ENCODE measurements at places on chromosomes 7 and 10. TPM values are rescaled to one million over a fixed set of nuclear protein-coding genes. Genes with fewer than 3 reads are reported as not detected.

EN2 gene
- 0.07 TPM for polyA plus RNA-seq

SPAG6 gene
- 0.90 TPM for polyA plus RNA-seq

GIMAP6 gene
- 17.6 TPM for polyA plus RNA-seq

DRGX gene
- 0.14 TPM for polyA plus RNA-seq

UCN3 gene
- 3.3 TPM for polyA plus RNA-seq

TLX1 gene
- polyA plus RNA-seq = 0.27 TPM

CYP2C19 gene
- polyA plus RNA-seq = not detected

RAMP3 gene
- polyA plus RNA-seq = 16.0 TPM

HOXA5 gene
- 74.9 TPM for polyA plus RNA-seq

GRCh38 chr7:44486693-44487092 is 3.8 kb downstream of the NUDCD3 start:
- DNase-seq = no peak

DNA sequence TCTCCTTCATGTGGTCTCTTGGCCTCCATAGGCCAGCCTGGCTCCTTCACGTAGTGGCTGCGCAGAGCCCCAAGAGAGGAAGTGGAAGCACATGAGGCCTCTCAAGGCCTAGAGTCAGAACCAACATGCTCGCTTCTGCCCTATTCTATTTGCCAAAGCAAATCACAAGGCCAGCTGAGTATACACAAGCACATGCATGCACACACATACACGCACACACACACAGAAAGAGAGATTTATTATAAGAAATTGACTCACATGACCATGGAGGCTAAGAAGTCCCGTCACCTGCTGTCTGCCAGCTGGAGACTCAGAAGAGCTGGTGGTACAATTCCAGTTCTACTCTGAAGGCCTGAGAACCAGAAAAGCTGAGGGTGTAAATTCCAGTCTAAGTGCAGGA is 64.3 kb upstream of the NRP1 start:
- DNase-seq = no peak

- DNase-seq = no peak
These were observed at the start of gene SEC31B for GRCh38 chr10:100519311-100520051. TSS of gene SEC31B (minus strand) at chr10:100519861. CDS start at chr10:100516952, 2,909 bp downstream.

- no peak for DNase-seq
These were observed 35.1 kb downstream of the GUSB start for GRCh38 chr7:65946904-65947303.

DNA sequence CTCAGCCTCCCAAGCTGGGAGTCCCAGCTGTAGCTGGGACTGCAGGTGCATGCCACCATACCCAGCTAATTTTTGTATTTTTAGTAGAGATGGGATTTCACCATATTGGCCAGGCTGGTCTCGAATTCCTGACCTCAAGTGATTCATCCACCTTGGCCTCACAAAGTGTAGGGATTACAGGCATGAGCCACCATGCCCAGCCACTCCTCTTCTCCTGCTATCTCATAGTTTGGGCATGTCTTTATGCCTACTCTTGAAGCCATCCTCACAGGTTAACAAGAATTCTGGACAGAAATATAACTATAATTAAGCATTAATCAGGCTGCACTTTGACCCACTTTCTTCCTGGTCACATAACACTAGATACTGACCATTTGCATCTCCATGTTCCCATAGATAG is 28.6 kb upstream of the C10orf67 start:
- DNase-seq = no peak

DNA sequence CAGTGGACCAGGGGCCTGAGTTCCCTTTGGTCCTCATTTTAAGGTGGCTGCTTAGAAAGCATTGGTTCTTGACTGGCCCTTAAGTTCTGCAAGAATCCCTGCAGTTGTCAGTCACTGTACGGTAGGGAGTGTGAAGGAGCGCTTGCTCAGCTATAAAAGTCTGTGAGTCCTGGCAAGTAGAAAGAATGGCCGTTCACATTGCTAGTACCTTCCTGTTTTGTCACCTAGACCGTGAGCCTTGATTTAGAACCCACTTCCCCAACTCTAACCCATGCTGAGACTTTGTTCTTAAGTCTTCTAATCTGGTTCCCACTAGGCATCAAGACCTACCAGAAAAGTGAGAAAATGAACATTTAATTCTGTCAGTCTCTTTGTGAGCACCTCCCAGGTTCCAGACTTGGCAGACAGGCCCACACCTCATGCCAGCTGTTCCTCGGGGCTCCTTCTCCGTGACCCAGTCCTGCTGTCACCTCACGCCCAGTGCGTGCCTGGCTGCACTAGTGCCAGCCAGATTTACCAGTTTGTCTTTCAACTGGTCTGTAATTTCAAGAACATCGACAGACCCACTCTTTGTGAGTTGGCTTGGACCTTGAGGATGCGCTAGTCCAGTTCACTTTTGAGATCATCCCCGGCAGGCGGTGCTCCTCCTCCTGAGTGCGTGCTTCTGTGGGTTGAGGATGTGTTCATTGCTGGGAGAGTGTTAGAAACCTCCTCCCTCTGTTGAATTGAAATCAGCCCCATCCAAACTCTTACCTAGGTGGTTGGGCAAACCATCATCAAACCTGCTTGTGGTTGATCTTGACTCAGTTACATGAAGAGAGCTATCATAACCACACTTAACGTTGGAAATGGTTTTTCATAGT is 78.5 kb downstream of the SHH start:
- no peak for DNase-seq

DNA sequence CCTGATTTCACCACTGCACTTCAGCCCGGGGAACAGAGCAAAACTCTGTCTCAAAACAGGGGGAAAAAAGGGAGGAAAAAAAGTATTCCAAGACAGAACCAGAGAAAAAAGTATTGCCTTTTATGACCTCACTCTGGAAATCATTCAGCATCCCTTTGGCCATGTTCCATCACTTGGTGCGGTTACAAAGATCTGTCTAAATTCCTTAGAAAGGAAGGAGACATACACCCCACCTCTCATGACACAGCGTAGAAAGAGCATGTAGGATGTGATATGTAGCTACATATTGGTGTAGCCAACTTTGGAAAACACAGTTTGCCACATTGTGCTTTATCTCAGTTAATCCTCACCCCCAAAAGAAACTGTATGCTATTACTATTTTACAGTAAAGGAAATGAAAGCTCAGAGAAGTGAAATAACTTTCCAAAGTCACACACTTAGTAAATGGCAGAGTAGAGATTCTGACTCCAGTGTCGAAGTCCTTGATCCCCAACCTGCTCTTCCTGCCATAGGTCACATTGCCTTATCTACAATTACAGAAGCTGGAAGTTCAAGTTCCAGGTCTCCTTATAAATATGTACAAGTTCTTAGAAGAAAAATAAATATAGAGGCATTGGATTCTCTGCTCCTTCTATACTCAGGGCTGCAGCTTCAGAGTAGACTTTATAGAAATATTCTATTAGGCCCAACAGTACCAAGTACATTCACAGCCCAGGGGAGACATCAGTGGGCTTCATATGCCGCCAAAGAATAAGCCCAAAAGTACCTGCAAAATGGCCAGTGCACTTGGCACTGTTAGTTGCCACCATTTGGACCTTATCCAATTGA is 91.6 kb upstream of the KMT2E start:
- DNase-seq = no peak

- no peak for DNase-seq
These were observed 53.8 kb downstream of the ARL5B start for GRCh38 chr10:18713077-18713476.

All from left renal cortex interstitium (tissue), 4 donors.